Putamen (tissue), 1 donor: ENCODE measurements at places on chromosomes 7 and 10.

DNA sequence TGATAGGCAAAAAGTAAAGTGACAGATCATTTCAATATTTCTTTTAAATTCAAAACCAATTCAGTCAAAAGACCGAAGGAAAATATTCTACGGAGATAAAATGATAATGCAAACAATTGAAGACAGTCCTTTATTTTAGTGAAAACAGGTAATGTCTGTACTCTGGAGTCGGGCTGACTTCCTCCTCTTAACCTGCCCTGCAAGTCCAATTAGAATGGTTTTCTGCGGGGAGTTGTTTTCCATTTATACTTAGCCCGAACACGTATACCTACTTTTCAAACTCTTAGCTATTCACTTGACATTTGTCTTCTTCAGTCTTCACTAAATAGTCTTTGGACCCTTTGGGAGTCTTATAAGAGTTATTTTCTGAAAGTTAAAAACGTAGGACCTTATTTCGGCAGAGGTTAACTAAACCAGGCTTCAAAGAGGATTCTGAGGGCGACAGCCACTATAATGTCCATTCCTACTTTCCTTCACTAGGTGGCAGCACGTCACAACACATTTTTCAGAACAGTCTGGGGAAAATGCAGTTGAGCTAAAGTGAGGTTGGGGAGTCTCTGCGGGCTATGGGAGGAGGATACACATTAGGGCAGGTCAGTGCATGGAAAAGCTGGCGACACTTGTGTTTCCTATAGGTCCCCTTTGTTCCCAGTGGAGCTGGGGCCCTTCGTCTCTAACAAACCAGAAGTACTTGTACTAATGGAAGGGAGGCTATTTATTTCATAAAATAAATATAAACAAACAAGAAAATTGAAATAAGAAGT, 472.0 kb downstream of the KCNMA1 start:
- DNase-seq: peak; percentile 52

DNA sequence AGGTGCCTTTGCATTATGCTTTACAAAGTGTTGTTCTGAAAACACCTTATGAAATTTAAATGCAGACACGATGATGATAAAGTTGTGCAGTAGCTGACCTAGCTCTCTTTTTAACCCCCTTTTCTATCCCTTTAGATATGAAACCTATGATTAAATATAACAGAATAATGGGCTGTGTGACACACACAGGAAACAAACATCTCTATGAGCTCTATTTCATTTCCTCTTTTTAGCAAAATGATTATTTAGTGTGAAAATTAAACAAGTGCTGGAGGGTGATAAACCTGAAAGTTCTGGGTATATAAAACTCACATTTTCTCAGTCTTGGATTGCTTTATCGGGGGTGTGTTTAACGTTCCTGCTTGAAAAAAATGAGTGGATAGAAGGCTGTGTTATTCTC, 1310.5 kb upstream of the CELF2 start:
- DNase-seq: no peak

DNA sequence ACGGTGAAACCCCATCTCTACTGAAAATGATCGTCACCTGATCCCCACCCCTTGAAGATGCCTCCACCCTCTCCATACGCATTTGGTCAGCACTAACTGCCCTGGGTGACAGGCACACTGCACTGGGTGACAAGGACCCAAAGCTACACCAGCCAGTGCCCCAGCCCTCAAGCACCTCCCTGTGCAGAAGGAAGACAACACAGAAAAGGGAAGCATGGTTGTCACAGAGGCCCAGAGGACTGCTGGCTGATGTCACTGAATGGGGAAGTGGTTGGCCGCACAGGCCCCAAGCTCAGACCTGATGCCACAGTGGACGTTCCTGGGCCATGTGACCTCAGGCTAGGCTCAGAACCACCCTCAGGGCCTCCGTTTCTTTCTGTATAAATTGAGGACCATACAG, 4.2 kb upstream of the PILRA start:
- DNase-seq: peak; percentile 42

DNA sequence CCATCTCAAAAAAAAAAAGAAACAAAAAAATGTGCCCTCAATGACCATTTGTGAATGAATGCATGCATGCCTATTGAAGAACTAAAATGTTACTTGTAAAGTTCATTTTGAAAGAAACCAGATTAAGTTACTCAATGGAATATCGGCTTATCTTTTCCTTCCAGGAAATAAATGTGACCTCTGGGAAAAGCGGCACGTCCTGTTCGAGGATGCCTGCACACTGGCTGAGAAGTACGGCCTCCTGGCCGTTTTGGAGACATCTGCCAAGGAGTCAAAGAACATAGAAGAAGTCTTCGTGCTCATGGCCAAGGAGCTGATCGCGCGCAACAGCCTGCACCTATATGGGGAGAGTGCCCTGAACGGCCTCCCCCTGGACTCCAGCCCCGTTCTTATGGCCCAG, 21.9 kb downstream of the RAB19 start:
- DNase-seq: no peak

DNA sequence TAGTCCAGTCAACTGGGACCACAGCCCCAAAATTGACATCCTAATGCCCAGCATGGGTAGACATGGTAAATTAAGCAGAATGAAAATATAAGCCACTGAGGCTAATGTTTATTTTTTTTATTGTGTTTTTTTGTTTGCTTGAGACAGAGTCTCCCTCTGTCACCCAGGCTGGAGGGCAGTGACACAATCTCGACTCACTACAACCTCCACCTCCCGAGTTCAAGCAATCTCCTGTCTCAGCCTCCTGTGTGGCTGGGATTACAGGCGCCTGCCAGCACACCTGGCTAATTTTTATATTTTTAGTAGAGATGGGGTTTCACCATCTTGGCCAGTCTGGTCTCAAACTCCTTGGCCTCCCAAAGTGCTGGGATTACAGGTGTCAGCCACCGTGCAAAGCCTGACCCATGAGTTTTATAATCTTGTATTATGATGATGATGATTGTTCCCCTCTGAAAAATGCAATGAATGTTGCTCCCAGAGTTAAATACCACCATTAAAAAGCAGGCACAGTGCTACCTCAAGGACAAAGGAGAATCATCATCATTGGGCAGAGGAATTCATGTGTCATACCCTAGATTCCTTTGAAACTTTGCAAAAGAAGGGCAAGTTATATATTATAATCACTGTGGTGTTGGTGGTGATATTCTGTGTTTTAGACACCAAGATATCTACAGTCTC, 228.0 kb downstream of the PARD3 start:
- DNase-seq: no peak

GRCh38 chr10:52335665-52336064, 21.6 kb downstream of the DKK1 start:
- no peak for DNase-seq

GRCh38 chr10:77401683-77402082, 235.9 kb downstream of the KCNMA1 start:
- no peak for DNase-seq

DNA sequence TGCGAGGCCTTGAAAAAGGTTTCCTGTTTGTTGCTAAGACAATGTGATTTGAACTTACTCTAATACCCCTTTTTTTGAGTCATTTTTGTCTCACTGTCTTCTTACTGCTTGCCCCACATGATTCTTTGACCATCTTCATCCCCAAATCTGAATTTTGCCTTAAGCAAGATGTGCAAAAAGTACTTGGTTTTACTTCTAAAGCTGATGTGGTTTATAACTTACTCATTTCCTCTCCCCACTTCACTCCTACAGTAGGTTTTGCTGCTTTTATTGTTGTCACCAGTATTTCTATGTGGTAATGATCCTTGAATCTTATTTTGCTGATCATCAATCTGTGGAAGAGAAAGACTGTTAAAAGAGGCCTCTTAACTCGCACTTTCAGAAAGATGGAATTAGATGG, 396.4 kb downstream of the SDK1 start:
- no peak for DNase-seq

DNA sequence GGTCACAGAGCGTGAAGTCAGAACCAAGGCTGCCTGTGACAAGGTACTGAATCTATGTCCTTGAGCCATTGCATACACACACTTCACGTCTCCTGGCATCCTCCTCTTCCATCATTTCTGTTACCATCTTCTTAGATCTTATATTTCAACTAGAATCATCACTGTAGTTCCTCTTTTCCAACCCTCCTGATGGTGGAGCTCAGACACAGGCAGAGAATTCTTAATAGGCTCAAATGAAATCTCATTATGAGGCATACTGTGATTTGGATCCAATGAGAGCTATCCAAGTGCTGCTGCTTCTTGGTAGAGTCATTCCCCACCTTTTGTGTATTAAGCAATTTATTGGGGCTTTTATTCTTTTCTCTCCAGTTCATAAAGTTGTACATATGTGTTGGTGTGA, 113.2 kb downstream of the CALCR start:
- peak; percentile 1 for DNase-seq

DNA sequence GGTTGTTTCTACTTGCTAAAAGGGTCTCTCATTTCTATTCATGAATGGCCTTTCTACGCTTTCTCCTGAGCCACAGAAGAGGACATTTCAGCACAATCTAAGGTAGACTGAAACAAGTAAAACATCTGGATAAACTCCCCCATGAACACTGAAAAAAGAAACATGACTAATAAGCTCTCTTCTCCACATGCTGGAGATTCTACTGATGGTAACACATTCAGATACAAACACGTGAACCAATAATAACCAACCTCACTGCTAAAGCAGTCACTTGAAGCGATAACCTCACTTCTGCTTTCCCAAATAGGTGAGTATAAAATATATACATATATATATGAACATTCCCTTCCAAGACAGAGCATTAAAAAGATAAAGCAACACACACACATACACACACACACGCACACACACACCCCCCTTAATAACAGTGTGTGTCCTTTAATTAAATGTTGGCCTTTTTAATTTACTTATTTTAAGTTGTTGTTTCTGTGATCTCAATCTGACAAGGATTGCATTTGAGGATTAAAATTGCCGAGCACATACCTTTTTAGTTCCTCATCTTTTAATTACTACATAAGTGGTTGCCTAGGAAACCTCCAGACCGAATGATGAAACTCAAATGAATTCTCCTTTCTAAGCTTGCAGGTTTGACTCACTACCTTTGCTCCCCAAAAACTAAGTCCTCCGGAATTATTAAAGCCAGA, 292.4 kb upstream of the KLF14 start:
- no peak for DNase-seq
